ENCODE measurements at places on chromosomes 3 and 15.

GRCh38 chr15:36178303-36178633 is 401.2 kb upstream of the CDIN1 start:
- no peak for DNase-seq

DNA sequence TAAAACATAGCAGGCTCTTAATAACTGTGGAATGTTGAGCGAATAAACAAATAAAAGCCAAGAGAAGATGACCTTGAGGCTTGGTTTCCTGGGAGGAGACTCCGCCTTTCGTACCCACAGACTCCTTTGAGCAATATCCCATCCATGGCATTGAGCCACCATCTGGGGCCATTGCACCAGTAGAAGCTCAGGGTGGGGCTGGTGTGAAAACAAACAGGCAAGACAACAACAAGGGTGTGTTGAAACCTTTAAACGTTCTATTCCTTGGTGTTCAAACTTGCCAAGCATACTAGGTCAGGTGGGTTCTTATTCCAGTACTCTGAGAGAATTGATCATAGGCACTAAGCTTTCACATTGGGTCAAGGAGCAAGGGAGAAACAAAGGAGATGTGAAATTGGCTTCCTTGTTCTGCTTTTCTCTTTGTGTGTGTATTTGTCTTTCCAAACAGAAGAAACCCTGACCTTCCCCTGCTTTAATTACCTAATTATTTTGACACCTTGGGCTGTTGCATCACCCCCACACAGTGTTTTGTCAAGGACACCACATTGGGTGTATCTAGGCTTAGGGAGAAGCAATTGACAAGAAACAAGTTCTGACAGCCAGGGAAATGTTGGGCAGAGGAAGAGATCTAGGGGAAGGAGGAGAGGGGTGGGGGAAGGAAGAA is 105.1 kb upstream of the BCL6 start:
- no peak for DNase-seq

DNA sequence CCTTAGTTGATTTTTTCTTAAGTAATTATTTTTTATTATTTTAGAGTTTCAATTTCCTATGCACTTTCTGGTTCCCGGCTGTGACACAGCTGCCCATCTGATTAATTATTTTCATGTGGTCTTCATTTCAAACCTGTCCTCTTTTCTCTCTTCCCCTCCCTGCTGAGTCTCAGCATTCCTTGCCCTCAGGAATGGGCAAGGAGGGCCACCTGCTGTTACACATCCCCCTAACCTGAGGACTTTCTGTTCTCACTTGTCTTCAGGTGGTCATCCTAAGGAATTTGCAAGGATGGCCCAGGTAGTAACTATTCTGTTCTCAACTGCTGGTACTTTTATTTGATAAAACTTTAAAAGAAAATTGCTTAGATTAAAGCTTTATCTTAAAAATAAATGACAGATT is 545.0 kb downstream of the OTOL1 start:
- DNase-seq = peak; percentile 33

DNA sequence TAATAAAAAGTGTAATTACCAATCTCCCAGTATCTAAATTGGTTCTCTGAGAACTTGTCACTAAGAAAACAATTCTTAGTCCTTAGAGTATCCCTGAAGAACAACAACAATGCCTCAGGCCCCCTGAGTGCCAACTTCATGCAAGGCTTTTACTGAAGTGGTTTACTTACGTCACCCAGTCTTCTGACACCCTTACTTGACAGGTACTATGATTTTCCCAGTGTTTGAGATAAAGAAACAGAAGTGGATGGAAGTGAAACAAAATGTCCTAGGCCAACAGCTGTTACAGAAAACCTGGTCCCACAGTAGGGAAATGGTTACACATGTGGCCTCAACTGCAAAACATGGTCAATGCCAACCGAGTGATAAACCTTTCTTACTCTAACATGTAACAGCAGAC is 331.1 kb downstream of the FOXP1 start:
- no peak for DNase-seq

GRCh38 chr15:68154923-68155559 is 50.1 kb downstream of the CALML4 start:
- peak; percentile 42 for DNase-seq

DNA sequence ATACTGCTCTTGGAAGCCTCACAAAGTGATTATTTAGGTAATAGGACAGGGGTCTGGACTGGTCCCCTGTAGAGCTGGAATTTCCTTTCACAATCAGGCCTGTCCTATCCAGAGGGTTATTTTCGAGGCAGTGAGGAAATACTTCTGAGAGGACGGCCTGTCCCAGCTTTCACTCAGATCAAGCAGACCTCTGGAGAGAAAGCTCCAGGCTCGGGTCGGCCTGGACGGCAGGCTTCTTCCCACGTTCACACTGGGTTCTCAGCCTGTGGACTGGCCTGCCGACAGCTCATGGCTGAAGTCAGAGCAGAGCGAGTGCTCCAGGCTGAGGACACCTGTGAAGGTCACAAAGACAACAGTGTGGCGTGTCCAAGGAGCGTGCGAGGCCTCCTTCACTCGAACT is 405.3 kb downstream of the VPS13C start:
- no peak for DNase-seq

GRCh38 chr3:64049832-64050231 is 26.5 kb upstream of the PSMD6 start:
- peak; percentile 83 for DNase-seq

GRCh38 chr3:63559884-63560283 is 92.6 kb upstream of the SNTN start:
- DNase-seq = no peak

Measured in NT2/D1 (cell line).